NCI-H1092 (cell line): ENCODE measurements at places on chromosomes 5 and 9.

DNA sequence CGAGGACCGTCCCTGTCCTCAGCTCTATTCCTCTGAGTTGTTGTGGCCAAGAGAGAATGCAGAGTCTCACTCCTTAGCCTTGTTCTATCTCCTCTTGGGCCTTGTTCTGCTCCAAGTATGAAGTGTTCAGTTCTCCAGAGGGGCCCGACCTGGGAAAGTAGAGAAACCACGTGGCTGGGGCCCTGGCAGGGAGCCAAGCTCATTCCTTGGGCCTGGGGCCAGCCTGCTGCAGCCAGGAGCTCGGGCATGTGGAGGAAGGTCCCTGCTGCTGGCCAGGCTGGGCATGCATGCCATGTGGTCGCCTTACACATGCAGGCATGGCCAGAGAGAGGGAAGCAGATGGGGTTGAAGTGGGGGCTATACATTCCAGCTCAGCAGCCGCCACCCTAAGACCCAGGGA, 60.7 kb downstream of the COL27A1 start:
- no peak for DNase-seq

GRCh38 chr5:60586307-60586901, 113.6 kb downstream of the DEPDC1B start:
- no peak for DNase-seq

DNA sequence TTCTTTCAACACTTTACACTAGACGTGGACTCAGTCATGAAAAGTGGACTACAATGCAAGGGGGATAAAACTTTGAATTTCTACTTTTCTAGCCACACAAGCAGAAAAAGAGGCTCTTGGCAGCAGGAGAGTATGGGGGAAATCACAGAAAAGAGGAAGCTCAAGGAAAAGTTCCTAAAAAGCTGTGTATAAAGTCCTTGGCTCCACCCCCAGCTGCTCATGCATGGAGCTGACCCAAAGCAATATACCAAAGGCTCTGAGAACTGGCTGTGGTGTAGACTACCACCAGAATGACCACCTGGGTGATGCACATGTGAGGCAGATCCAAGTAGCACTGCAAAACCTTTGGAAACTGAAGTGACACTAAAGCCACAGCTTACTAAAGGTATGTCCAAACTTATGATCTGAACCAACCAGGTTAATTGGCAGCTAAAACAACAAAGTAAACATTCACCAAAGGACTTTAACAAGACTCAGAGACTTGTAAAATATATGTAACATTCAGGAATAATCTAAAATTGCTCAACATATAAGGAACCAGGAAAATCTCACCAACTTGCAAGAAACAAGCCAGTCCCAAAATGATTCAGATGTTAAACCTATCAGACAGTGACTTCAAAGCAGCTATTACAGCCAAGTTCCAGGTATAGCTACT, 55.5 kb upstream of the RASGRF2 start:
- no peak for DNase-seq

GRCh38 chr9:87836536-87836935, 46.1 kb upstream of the SPATA31E1 start:
- no peak for DNase-seq

DNA sequence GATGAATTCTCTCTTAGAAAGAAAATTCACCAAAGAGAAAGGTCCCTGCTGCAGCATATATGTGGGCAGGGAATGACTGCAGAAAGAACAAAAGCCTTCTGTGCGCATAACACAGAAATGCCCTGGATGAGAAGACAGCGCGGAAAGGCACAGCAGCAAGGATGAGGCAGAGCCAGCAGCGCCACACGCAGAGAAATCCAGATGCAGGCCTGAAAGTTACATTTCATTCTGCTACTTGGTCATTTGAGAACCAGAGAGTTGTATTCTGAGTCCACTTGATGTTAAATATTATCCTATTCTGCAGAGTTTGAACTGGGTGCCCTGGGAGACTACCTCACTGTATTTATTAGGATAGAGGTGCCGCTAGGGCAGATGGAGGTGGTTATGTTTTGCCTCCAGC, 68.5 kb downstream of the GLDC start:
- DNase-seq, result no peak

GRCh38 chr5:141608557-141608956, 10.2 kb downstream of the DIAPH1 start:
- no peak for DNase-seq

DNA sequence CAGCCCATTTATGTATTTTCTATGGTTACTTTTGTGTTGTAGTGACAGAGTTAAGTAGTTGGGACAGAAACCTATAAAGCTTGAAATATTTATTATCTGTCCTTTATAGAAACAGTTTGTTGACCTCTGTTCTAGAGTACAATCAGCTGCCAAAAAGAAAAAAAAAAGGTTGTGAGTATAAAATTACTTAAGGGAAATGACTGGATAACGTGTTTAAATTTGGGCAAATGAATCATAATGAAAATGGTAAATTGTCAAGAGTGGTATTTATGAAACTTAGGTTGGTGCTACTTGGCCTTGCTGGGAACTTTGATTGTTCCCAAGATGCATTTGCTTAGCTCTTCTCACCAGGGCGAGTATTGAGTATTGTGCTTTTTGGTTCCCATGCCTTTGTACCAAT, 70.2 kb upstream of the IL6ST start:
- no peak for DNase-seq
